ENCODE measurements at places on chromosomes 1 and 21.
A peak's percentile ranks its signal among the peaks of the same experiment; 100 is the strongest.

DNA sequence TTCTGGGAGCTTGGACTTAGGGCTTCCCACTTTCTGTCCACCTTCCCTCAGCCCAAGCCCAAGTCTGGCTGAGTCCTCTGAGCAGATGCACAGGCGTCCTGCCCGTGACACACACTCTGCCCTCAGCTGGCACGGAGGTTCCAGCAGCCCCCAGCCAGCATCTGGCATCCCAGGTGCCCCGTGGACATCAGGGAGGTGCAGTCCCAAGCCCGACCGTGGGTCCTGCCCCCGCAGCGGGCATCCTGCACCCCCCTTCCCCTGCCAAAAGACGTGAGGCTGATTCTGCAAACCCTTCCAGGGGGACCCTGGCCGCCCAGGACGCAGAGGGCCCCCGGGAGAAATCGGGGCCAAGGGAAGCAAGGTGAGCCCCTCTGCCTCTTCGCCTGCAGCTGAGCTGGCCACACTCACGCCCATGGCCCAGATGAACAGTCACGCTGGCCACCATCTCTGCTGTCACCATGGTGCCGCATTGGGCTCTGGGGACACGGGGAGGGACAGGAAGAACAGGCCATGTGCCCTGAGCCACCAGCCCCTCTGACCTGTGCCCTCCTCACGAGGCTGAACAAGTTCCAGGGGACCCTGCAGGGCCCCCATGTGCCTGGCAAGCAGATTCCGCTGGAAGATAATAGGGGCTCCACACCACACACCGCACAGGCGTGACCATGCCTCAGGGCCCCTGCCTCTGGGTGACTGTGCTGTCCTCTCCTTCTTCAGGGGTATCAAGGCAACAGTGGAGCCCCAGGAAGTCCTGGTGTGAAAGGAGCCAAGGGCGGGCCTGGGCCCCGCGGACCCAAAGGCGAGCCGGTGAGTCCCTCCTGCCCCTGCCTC lies 20.6 kb downstream of the COL6A2 start:
- no peaks in the 10 kb centered on the region for H3K27me3 ChIP-seq
- no peak for DNase-seq
- no peaks in the 10 kb centered on the region for H3K4me1 ChIP-seq
- H3K27ac ChIP-seq, result peak overlapping the region; percentile 18
- H3K36me3 ChIP-seq, result peaks cover 98% of the 10 kb centered on the region

DNA sequence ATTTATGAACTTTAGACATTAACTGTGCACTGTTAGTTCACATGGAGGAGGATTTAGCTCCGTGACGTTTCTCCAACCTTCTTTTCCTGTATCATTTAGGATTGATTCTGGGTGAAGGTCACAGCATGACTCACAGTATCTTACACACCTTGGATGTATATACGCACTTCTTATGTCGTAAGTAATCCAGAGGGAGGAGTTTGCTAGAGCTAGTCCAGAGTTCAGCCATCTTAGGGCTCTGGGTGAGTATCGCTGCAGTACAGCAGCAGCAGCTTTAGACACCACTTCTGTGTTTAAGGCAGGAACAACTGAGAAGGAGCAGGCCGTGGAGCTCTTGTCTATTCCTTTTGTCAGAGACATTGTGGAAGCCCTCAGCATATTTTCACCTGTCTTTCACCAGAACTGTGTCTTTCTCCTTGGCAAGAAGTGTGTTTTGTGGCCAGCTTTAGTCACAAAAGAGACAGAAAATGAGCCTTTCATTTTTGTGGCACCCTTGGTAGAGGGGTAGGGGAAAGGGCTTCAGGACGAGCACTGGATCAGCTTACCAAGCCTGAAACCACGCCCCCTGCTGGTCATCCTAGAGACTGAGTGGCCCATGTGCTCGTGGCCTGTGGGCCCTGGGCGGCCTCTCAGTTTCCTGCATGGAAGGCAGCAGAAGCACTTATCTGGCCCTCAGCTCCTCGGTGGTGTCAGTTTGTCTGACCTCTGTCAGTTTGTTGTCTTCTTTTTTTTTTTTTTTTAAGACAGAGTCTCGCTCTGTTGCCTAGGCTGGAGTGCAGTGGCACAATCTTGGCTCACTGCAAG lies 64.0 kb downstream of the ADARB1 start:
- H3K4me1 ChIP-seq, result peaks cover 55% of the 10 kb centered on the region
- peak; percentile 81 for DNase-seq
- peaks cover 7% of the 10 kb centered on the region for H3K36me3 ChIP-seq
- peak overlapping the region; percentile 77 for H3K27ac ChIP-seq

GRCh38 chr1:58999676-59000075 lies 215.8 kb upstream of the JUN start:
- no peaks in the 10 kb centered on the region for H3K27me3 ChIP-seq
- no peak overlapping the region for H3K27ac ChIP-seq
- no peaks in the 10 kb centered on the region for H3K36me3 ChIP-seq

DNA sequence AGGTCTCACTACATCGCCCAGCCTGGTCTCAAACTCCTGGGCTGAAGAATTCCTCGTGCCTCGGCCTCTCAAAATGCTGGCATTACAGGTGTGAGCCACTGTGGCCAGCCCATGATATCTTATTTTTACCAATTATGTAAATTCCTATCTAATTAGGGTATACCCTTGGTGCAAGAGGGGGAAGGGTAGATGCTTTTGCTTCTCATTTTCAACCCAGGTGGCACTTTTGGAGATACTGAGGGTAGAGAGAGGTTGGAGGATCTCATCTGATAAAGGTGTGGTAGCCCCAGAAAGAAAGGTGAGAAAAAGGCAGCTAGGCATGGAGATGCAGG lies 17.4 kb downstream of the ENSA start:
- no peak for DNase-seq
- H3K27me3 ChIP-seq, result no peaks in the 10 kb centered on the region
- no peak overlapping the region for H3K4me3 ChIP-seq
- peaks cover 8% of the 10 kb centered on the region for H3K36me3 ChIP-seq
- peak overlapping the region; percentile 78 for H3K27ac ChIP-seq

DNA sequence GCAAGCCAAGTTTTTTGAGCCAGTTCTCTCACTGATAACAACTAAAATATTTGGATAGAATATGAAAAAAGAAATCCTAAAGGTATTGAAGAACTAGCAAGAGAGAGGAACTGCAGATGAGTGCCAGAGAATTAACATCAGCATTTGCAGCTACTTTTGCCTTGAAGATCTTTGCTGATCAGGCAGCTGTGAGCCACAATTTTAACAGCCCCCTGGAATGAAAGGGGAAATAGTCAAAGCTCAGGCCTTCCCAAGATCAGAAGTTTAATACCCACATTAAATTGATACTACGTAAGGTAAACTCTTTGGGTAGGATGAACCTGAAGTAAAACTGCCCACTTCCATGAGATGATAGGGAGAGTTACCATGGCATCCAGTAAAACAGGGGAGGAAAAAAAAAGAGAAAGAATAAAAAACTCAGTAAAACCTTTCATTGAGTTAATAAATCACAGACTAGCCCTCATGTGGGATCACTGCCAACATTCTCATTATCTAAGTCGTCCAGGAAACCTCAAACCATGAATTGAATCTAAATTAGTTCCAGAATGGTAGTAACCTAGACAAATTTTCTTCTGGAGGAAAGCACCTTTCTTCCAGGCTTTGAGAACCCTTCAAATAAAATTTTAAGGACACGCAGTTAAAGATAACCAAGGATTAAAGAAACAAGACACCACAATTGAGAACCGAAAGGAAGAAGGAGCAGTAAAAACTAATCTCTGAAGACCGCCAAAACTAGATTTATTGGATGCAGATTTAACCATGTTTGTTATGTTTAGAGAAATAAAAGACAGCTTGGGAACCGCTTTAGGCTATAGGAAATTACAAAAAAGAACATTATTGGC lies 28.3 kb downstream of the SCP2 start:
- DNase-seq, result no peak
- H3K27ac ChIP-seq, result no peak overlapping the region
- no peak overlapping the region for H3K4me3 ChIP-seq
- no peaks in the 10 kb centered on the region for H3K27me3 ChIP-seq
- no peaks in the 10 kb centered on the region for H3K4me1 ChIP-seq

DNA sequence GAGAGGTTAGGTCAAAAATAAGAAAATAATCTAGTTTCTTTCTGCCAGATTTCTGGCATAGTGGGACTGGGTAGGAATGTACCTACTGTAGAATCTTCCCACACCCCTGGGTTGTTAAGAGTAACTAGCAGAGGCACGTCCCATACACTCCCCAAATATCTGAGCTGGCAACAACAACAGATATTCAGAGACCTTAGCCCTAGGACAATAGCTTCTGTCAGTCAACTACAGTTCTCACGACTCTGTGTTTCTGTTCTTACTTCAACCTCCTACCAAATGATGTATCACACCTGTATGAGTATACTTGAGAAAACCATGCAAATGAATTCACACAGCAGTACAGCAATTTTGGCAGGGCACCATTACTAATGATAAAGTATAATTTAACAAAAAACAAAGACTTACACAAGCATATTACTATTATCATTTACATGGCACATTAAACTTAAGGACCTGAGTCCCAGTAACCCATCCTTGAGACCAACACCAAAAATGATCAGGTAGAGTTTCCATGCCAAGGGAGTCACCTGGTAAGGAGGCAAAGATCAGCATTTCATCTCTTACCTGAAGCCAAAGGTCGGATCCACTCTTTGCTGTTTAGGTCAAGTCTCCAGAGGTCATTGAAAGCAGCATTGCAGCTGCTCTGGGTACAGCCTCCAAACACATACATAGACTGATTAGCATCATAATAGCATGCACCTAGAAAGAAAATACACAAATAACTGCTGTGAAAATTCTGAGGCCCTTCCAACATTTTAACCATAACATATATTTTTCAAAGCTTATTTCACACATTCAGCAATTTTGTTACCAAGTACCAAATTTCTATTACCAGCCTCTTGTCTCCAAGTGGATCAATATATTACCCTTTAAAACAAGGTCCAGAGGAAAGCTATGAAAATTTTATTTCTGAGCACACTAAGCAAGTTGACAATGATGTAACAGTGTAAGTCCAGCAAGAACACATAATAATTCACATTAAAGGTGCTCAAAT lies 57.5 kb upstream of the CPLANE2 start:
- no peak for DNase-seq
- H3K4me3 ChIP-seq, result no peak overlapping the region
- H3K27me3 ChIP-seq, result no peaks in the 10 kb centered on the region
- no peaks in the 10 kb centered on the region for H3K4me1 ChIP-seq

Measured in tibial artery (tissue), 4 donors.